Stimulated activated CD4-positive, alpha-beta T cell treated with anti-CD3 and anti-CD28 coated beads, TNF-alpha, amount 100 ng/mL, for 48 hours (primary cell): ENCODE measurements at places on chromosomes 3 and 15.

- no peak for DNase-seq
These were observed 43.2 kb downstream of the KNL1 start for GRCh38 chr15:40637221-40637745.

DNA sequence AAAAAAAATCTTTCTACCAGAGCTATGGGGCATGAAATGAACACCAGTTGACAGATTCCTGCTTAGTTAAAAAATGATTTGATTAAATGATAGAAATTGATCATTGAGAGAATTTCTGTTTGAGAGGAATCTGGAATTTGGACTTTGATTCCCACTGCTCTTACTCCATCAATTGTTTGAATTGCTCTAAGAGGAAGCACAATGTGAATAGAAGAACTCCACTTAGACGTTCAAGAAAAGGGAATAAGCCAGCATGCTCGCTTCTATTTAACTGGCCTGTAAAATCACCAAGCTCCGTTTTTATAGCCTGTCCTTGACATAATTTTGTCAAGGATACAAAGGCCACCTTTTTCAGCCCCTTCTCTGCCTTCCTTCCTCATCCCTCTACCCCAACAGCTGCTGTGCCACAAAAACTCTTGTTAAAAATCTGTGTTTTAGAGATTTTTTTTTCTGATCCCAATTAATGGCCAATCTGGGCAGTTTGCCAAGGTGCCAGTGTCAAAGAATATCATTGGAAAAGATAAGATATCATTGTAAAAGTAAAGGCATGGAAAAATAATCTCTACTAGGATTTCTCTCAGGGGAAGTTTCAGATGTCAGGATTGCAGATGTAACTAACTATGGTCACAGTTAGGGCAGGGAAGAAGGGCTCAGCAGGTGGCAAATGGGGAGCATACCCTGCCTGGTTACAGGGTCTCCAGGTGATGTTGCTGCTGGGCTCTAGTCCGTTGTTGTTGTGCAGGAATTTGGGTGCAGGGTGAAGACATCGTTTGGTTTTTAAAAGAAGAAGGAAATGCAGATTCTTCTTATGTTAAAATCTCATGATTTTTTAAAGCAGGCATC lies 301.8 kb upstream of the PDZRN3 start:
- no peak for DNase-seq

DNA sequence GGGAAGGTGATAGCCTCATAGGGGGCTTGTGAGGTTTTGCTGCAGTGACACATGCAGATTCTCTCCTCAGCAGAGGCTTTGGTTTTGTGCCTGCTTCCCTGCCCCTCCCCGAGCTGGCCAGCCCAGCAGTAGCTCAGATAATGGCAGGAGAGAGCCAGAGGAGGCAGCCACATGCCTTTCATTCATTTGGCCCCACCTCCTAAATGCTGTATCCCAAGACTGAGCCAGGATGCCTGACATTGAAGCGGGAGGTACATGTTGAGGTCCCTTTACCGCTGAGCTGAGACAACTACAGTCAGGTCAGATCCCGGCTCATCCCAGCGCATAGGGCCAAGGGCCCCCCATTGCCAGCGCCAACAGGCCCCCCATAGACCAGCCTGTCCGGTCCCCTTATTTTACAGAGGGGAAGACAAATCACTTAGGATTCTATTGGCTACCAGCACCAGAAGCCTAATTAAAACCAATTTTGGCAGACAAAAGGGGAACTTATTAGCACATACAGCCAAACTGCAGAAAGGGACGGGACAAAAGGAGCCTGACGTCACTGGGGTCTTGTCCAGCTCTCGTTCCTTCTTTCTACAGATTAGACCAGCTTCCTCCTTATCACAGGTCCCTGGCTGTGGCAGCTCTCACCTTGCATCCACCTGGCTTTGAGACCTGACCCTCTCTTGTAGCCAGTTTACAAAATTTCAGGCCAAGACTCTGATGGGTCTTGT lies 12.1 kb upstream of the POLG start:
- DNase-seq: no peak

DNA sequence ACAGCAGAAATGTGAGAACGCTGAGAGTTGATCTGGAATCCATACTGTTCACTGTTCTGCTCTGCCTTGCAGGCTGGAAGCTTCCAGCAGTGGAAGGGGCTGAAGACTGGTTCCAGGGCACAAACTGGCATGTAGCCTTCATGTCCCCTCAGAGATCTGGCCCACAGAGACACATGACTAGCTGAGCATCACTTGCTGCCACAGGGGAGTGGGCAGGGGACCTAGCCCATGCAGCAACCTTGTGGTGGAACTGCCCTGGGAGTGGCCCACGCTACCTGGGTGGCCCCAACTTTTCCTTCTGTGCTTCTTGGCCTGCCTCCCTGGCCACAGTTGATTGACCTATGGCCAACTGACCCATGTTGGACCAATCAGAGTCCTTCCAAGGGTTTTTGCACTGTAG lies 98.1 kb downstream of the TPRA1 start:
- no peak for DNase-seq

GRCh38 chr3:73143821-73144237 lies 82.4 kb downstream of the EBLN2 start:
- DNase-seq: no peak

DNA sequence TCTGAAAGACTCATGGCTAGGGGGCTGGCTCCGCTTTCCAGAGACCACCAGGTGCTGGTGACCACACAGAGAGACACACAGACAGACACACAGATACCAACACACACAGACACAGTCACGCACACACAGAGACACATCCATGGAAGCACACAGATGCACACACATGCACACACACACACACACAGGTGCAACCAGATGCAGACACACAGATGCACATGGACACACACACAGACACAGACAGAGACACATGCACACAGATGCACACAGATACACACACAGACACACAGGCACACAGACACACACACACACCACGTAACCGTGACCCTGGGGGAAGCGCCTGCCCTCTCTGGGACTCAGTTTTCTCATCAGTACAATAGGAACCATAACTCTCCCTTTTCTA lies 132.2 kb downstream of the WNT7A start:
- DNase-seq: no peak

GRCh38 chr15:100866386-100867330 lies 13.0 kb upstream of the ALDH1A3 start:
- DNase-seq: no peak

GRCh38 chr15:66043264-66043663 lies 174.0 kb downstream of the RAB11A start:
- DNase-seq: no peak

DNA sequence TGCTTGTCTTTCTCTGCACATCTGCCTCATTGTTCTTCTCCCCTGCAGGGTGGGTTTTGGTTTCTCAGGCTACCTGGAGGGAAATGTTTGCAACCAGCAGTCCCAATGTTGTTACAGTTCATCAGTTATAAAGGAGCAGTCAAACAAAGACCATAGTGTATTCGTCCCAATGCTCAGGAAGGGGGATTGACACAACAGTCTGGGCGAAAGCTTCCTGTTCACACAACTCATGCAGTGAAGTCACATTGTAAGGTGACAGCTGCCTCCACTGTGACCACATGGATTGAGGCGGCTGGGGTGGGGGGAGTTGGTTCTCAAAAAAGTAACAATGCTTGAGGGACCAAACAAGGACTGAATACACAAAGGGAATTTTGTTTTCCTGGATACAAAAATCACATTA lies 28.8 kb upstream of the TF start:
- DNase-seq: no peak

- no peak for DNase-seq
These were observed 155.7 kb downstream of the LPP start for GRCh38 chr3:188309437-188310269.

- no peak for DNase-seq
These were observed 438 bp downstream of the THBS1 start for GRCh38 chr15:39581242-39581792.

GRCh38 chr15:51809457-51809856 lies 20.0 kb upstream of the TMOD3 start:
- no peak for DNase-seq

DNA sequence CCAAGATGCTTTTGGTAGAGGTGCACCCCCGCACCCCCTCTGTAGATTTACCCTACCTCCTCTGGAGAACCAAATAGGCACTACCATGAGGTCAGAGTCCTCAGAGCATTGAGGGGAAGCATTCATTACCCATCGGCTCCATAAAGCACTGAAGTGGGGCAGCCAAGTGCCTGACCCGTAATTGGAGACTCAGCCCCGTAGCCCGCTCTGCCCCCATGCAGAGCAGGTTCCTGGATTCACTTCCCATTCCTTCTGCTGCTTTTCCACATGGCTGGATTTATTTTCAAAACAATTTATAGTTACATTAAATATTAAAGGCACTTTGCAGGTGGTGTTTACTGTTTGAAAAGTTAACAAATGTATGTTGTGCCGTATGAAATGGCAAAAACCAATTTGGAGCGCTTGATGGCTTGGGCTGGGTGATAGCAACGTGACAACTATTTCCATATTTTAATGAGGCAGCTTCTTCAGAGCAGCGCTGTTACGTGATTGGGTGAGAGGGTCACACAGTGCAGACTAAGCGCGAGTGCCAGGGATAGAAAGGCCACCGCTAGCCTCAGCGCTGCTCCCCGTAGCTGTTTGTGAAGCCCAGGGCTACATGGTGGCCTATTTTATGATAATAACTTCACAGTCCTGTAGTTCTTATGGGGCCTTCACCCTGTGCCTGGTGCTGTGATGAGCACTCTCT lies 373.8 kb upstream of the PROK2 start:
- no peak for DNase-seq

DNA sequence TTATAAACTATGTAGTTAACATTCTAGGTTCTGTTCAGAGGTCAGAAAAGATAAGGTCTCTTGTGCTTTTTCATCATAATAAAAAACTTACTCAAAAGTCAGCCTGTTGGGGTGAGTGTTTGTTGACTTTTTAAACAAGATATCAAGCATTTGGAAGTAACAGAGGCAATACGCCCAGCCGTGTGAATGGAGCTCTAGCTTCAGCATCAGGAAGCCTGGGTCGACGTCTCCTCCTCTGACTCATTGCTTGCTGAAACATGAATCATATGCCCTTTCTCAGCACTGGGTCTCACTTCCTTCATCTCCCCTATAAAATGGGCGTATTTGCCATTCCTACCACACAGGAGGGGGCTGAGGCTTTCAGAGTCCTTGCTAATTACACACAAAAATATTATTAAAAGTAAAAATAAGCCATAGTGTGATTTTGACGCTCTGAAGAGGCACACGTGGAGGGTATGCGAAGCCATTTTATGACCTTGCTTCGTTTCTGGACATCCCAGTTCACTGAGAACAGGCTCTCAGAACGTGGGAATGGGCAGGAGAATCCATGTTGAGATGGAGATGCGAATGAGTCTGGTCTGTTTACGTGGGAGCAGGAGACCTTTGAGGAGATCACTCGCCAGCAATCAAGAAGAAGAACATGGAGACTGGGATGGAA lies 220.8 kb upstream of the TPRG1 start:
- DNase-seq: no peak

GRCh38 chr15:68278345-68278594 lies 725 bp downstream of the FEM1B start:
- DNase-seq: no peak

DNA sequence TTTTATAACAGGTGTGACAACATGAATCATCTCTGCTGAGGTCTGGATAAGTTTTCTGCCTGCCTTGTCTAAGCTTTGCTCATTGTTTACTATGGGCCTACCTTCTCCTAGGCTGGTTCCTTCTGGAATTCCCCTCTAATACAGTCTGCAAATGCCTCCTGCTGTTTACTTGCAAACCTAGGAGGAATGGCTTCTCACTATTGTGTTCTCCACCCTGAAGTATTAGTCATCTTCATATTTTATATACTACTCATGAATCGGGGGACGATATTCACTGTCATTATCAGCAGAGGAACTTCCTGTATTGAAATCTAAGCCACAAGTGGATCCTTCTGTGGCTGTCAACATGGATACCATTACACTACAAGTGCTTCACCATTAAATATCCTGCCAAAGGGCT lies 154.8 kb downstream of the PLCL2 start:
- DNase-seq: no peak

GRCh38 chr15:98282656-98283332 lies 322.3 kb downstream of the ARRDC4 start:
- DNase-seq: no peak

- no peak for DNase-seq
These were observed 26.7 kb downstream of the NRROS start for GRCh38 chr3:196666001-196666867.

DNA sequence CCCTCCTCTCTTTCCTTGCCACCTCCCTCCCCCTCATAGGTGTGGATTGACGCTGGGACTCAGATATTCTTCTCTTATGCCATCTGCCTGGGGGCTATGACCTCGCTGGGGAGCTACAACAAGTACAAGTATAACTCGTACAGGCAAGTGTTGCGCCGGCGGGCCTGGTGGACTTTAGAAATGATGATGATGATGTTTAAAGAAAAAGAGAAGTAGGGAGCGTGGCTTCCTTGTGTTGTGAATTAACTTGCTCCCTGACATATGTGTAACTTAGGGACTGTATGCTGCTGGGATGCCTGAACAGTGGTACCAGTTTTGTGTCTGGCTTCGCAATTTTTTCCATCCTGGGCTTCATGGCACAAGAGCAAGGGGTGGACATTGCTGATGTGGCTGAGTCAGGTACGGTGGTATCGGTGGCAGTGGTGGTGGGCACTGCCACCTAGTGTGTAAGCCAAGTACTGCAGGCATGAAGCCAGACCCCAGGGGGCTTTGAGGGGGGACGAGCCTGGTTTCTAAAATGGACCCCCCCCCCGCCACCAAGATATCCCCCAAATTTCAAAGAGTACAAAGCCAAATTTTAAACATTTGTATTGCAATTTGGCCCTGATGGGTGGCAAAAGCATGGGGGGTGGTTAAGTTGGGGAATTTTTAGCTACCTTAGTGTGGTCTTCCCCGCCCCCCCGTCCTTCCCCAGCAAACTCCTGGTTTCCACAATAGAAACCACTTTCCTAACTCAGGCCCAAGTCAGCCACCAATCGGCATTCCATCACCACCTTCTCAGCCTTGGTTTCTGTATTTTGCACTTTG lies 65.6 kb downstream of the SLC6A6 start:
- no peak for DNase-seq

DNA sequence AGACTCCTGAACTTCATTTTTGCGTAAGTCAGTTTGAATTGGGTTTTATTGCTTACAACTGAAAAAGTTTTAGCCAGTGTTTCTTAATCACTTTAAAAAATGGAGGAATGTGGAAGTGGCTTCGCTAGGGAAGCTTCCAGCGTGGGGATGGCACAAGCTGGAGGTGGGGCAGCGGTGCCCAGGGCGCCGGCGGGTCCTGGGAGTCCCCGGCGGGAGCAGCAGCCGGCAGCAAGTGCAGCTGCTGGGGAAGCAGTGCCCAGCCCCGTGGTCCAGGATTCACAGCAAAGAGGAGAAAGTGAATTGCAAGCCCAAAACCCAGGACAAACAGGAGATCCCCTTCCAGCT lies 301.8 kb upstream of the PROK2 start:
- no peak for DNase-seq

- no peak for DNase-seq
These were observed 22.5 kb upstream of the AQP9 start for GRCh38 chr15:58115692-58116091.

GRCh38 chr15:55737373-55737772 lies 5.6 kb downstream of the PRTG start:
- no peak for DNase-seq

DNA sequence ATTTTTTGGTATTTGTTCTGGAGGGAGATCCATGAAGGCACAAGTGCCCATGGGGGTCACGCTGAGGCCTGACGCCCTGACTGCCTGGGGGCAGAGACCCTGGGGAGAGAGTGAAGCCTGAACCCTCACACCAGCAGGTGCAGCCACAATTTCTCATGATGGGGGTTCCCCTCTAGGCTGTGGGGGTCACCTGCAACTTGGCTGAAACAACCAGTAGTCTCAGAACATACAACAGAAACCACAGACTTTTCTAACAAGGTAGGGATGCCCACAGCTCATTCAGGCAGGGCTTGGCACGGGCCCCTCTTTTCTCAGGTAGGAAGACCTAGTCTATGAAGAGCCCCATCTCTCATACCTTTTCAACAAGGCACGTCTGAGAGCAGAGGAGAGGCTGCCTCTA lies 245.1 kb downstream of the ADAMTS17 start:
- no peak for DNase-seq
